ENCODE measurements at places on chromosomes 6 and 20.

GRCh38 chr6:132060591-132060990 lies 109.4 kb upstream of the CCN2 start:
- H3K4me3 ChIP-seq: no peak overlapping the region
- no peaks in the 10 kb centered on the region for H3K4me1 ChIP-seq
- no peaks in the 10 kb centered on the region for H3K36me3 ChIP-seq
- H3K27ac ChIP-seq: no peak overlapping the region
- DNase-seq: no peak

DNA sequence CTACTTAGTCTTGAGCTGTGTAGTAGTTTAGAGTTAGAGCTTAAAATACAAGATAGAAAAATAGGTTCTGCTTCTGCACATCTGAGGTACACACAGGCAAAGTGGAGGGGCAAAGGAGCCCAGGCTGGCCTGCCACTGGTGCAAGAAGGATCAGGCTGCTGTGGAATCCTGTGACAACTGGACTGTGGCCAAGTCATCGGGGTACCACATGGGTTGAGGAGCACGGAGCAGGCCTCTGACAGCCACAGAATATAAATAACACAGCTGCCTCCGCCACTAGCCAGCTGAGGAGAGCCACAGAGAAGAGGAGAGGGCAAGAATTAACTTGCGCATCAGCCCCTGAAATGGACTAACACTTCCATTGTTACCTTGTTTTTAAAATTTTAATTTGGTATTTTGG lies 206.0 kb upstream of the MARCKS start:
- H3K36me3 ChIP-seq: no peaks in the 10 kb centered on the region
- no peaks in the 10 kb centered on the region for H3K4me1 ChIP-seq
- peak; percentile 68 for DNase-seq
- no peak overlapping the region for H3K27ac ChIP-seq
- no peaks in the 10 kb centered on the region for H3K27me3 ChIP-seq

- no peak overlapping the region for H3K27ac ChIP-seq
- no peaks in the 10 kb centered on the region for H3K4me1 ChIP-seq
- DNase-seq: no peak
Measured at GRCh38 chr6:93621442-93621841, 202.1 kb upstream of the EPHA7 start.

GRCh38 chr20:34604980-34605788 lies 46.7 kb downstream of the MAP1LC3A start:
- peaks cover 20% of the 10 kb centered on the region for H3K4me1 ChIP-seq
- H3K4me3 ChIP-seq: no peak overlapping the region
- peak overlapping the region; percentile 39 for H3K27ac ChIP-seq
- DNase-seq: peak; percentile 36

DNA sequence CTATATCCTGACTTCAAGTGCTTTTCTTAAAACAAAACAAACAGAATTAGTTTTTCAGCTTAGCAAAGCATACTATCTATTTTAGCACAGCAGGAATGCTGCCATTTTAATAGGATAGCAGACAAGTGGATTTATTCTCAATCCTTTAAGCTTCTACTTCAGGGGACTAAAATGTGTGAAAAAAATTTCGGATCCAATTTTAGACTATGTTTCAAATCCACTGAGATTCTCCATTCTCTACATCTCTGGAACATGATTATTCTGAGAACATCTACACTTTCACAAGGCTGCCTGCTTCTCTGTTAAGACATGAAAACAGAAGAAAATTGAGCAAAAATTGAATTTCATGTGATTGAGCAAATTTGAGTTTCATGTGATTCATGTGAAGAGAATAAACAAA lies 1321.3 kb downstream of the HACE1 start:
- no peak overlapping the region for H3K27ac ChIP-seq
- no peaks in the 10 kb centered on the region for H3K27me3 ChIP-seq
- H3K4me3 ChIP-seq: no peak overlapping the region
- H3K36me3 ChIP-seq: no peaks in the 10 kb centered on the region
- H3K4me1 ChIP-seq: no peaks in the 10 kb centered on the region

- DNase-seq: no peak
- peaks cover 5% of the 10 kb centered on the region for H3K4me1 ChIP-seq
- no peak overlapping the region for H3K4me3 ChIP-seq
- H3K27me3 ChIP-seq: no peaks in the 10 kb centered on the region
- no peaks in the 10 kb centered on the region for H3K36me3 ChIP-seq
- no peak overlapping the region for H3K27ac ChIP-seq
Measured at GRCh38 chr6:39776581-39776980, 15.6 kb upstream of the DAAM2 start.

DNA sequence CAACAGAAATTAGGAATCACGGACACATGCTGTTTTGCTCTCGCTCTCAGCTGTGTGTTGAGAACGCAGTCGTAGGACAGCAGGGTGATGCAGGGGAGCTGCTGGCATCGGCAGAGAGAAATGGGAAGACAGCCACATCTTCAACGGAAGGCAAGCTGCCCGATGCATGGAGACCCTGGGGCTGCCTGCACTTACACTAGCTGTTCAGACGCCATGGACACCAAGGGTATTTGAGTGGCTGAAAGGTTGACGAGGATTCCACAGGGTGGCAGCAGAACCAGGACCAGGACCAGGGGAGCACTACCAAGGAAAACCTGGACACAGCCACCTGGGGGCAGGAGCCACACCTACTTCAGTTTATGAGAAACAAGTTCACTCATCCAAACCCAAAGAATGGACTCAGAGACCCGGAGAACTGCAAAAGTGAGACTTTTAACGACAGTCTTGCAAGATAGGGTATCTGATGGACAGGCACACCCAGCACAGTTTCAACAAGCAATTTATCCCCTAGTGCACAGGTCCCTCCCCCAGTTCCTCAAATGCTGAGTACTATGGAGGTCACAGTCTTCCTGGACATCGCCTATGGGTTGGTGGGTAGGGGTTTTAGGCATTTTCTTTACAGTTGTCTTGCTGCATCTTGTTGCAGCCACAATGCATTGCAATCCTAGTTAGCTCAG lies 56.3 kb upstream of the ENTPD6 start:
- H3K4me3 ChIP-seq: no peak overlapping the region
- no peak overlapping the region for H3K27ac ChIP-seq
- H3K4me1 ChIP-seq: peaks cover 8% of the 10 kb centered on the region

- no peak for DNase-seq
- no peaks in the 10 kb centered on the region for H3K36me3 ChIP-seq
- no peaks in the 10 kb centered on the region for H3K4me1 ChIP-seq
- H3K4me3 ChIP-seq: no peak overlapping the region
- no peak overlapping the region for H3K27ac ChIP-seq
Measured at GRCh38 chr6:1893470-1894130, 283.9 kb downstream of the FOXC1 start.

GRCh38 chr6:30678964-30679726 lies 6.3 kb upstream of the DHX16 start:
- peaks cover 57% of the 10 kb centered on the region for H3K36me3 ChIP-seq
- no peaks in the 10 kb centered on the region for H3K27me3 ChIP-seq
- H3K4me1 ChIP-seq: peaks cover 51% of the 10 kb centered on the region
- H3K27ac ChIP-seq: peak overlapping the region; percentile 29

DNA sequence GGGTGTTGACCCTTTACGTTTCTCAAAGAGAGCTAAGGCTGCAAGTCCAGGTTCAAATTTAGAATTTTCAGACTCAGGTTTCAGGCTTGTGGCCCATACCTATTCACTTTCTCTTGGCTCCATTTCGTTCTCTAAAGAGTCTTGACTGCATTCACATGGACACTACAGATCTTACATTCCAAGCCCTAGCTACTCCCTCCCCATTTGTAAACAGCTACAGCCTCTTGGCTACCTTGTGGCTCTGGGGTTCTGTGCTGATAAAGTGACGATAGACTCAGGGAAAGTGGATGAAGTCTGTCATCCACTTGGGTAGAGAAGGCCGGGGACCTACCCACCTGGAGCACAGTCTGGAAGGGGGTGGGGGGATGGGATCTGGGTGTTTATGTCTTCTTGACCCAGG lies 503.3 kb downstream of the LMBRD1 start:
- no peaks in the 10 kb centered on the region for H3K27me3 ChIP-seq
- no peak overlapping the region for H3K27ac ChIP-seq
- no peaks in the 10 kb centered on the region for H3K36me3 ChIP-seq
- no peak overlapping the region for H3K4me3 ChIP-seq
- DNase-seq: no peak

- no peaks in the 10 kb centered on the region for H3K27me3 ChIP-seq
- H3K4me3 ChIP-seq: no peak overlapping the region
- peaks cover 7% of the 10 kb centered on the region for H3K4me1 ChIP-seq
- H3K36me3 ChIP-seq: no peaks in the 10 kb centered on the region
- DNase-seq: no peak
Measured at GRCh38 chr20:31594002-31594557, 11.0 kb upstream of the ID1 start.

DNA sequence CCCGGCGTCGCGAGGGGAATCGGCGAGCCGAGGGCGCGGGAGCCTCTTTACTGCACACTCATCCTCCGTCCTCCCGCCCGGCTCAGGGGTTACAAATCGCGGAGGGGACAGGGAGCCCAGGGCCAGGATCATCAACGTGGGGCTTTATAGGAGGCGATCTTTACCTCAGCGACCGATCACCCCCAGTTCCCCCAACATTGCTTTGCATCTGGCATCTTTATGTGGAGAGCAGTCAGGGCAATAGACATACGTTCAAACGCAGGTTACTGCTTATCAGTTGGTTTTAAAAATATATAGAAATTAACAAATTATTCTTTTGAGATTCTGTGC lies 634 bp downstream of the HSF2 start:
- no peaks in the 10 kb centered on the region for H3K36me3 ChIP-seq
- H3K27ac ChIP-seq: peak overlapping the region; percentile 93
- no peaks in the 10 kb centered on the region for H3K4me1 ChIP-seq
- DNase-seq: no peak
- no peaks in the 10 kb centered on the region for H3K27me3 ChIP-seq

GRCh38 chr6:46288835-46289234 lies 118.1 kb upstream of the ENPP5 start:
- no peak overlapping the region for H3K4me3 ChIP-seq
- H3K4me1 ChIP-seq: peaks cover 63% of the 10 kb centered on the region
- no peak overlapping the region for H3K27ac ChIP-seq
- no peaks in the 10 kb centered on the region for H3K27me3 ChIP-seq

- H3K4me3 ChIP-seq: no peak overlapping the region
- H3K27ac ChIP-seq: no peak overlapping the region
- no peak for DNase-seq
- peaks cover 5% of the 10 kb centered on the region for H3K4me1 ChIP-seq
Measured at GRCh38 chr20:60148885-60149284, 190.7 kb downstream of the CDH26 start.

- no peaks in the 10 kb centered on the region for H3K27me3 ChIP-seq
- no peaks in the 10 kb centered on the region for H3K36me3 ChIP-seq
- DNase-seq: no peak
- H3K27ac ChIP-seq: no peak overlapping the region
- no peak overlapping the region for H3K4me3 ChIP-seq
Measured at GRCh38 chr6:134391205-134391604, 73.3 kb upstream of the SGK1 start.

- H3K27ac ChIP-seq: no peak overlapping the region
- no peak for DNase-seq
- H3K4me3 ChIP-seq: no peak overlapping the region
- no peaks in the 10 kb centered on the region for H3K27me3 ChIP-seq
- H3K4me1 ChIP-seq: peaks cover 8% of the 10 kb centered on the region
Measured at GRCh38 chr20:35300469-35301262, 8.4 kb upstream of the FAM83C start.

- no peaks in the 10 kb centered on the region for H3K36me3 ChIP-seq
- no peaks in the 10 kb centered on the region for H3K4me1 ChIP-seq
- no peak for DNase-seq
- no peak overlapping the region for H3K4me3 ChIP-seq
- no peak overlapping the region for H3K27ac ChIP-seq
Measured at GRCh38 chr6:134814076-134814695, 135.7 kb downstream of the ALDH8A1 start.

GRCh38 chr6:390914-391558 lies 516 bp upstream of the IRF4 start:
- peaks cover 18% of the 10 kb centered on the region for H3K4me1 ChIP-seq
- peak overlapping the region; percentile 53 for H3K4me3 ChIP-seq
- no peak for DNase-seq
- no peak overlapping the region for H3K27ac ChIP-seq

GRCh38 chr6:71367756-71368155 lies 79.1 kb downstream of the OGFRL1 start:
- no peak overlapping the region for H3K4me3 ChIP-seq
- no peak overlapping the region for H3K27ac ChIP-seq
- no peaks in the 10 kb centered on the region for H3K27me3 ChIP-seq
- no peak for DNase-seq
- peaks cover 25% of the 10 kb centered on the region for H3K4me1 ChIP-seq

Data from heart left ventricle (tissue), 16 donors.